ENCODE measurements at places on chromosomes 11 and 22.

DNA sequence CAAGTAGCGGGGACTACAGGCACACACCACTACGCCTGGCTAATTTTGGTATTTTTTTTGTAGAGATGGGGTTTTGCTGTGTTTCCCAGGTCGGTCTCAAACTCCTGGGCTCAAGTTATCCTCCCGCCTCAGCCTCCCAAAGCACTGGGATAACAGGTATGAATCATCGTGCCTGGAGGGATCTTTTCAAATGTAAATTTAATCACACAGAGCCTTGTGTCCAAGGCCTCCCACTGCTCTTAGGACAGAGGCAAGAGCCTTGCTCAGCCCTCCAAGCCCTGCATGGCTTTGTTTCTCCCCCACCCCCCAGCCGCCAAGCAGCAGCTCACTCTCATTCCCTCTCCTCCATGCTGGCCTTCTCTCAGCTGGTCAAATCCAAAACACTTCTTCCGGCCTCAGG lies 75.3 kb upstream of the CREB3L1 start:
- DNase-seq = no peak

DNA sequence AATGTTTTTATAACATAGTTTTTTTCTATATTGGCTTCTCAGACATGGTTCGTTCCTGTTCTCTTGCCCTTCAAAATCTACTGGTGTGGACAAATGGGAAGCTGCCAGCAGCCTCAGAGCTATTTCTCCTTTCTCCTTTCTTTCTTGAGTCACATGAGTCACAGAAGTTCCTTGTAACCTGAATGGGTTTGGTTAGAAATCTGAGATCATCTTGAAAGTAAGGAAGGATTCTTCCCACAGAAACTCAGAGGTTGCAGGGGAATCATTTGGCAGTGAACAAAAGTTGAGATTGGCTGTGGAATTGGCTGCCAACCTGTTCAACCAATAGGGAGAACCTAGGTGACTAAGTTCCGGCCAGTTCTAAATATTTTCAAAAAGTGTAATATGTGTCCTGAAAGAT lies 12.5 kb downstream of the PLET1 start:
- no peak for DNase-seq

DNA sequence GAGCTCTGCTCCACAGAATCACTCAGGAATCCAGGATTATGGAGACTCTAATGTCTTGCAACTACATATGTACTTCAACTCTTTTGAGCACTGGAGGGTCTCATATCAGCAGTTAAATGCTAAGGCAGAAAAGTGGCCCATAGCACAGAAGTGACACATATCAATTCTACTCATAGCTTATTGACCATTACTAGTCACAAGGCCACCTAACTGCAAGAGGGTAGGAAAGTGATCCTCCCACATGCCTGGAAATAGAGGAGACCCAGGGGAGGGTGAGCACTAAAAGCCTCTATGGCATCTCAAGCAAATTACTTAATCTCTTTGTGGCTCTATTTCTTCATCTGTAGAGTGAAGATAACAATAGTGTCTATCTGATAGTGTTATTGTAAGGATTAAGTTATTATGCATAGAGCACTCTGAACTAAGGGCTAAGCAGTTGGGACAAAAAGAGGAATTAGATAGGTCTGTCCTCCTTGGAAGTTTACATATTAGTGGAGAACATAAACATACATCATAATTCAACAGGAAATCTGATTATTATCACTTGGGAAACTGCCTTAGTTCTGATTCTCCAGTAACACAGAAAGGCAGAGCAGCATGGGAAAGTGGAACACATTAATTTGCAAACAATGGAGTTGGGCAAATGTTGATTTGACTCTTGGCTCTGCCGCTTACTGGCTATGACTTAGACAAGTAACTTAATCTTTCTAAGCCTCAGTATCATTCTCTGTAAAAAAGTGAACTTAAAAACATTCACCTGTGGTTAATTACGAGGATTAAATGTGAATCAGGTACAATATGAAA lies 25.1 kb upstream of the USP47 start:
- DNase-seq = no peak

GRCh38 chr22:38947321-38948140 lies 9.9 kb upstream of the APOBEC3A start:
- no peak for DNase-seq

GRCh38 chr11:66491315-66491935 lies 11.2 kb downstream of the DPP3 start:
- no peak for DNase-seq

DNA sequence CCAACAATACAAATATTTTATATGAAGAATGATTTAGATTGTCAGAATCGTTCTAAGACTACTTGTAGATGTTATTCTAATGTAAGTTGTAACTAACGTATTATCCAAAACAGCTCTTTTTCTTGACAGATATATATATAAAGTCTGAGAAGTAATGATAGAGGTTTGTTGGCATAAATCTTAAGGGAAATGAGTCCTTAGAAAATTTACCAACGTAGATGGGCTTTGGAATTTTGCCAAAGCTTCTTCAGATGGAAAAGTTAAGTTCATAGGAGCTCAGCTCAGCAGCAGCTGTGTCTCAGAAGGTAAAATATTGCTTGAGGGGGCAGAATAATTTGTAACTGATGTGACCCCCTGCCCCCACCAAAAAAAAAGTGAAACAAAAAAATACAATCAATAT lies 66.7 kb downstream of the BID start:
- no peak for DNase-seq

GRCh38 chr11:29166306-29166705 lies 850.5 kb downstream of the KCNA4 start:
- no peak for DNase-seq

GRCh38 chr11:93359396-93359795 lies 28.9 kb downstream of the DEUP1 start:
- DNase-seq = no peak

GRCh38 chr22:43880541-43880991 lies 11.2 kb downstream of the PNPLA5 start:
- DNase-seq = no peak

- peak; percentile 96 for DNase-seq
These were observed 4.0 kb upstream of the HMOX1 start for GRCh38 chr22:35376728-35377472.

- peak; percentile 1 for DNase-seq
These were observed 63.5 kb downstream of the SIK2 start for GRCh38 chr11:111665777-111666176.

DNA sequence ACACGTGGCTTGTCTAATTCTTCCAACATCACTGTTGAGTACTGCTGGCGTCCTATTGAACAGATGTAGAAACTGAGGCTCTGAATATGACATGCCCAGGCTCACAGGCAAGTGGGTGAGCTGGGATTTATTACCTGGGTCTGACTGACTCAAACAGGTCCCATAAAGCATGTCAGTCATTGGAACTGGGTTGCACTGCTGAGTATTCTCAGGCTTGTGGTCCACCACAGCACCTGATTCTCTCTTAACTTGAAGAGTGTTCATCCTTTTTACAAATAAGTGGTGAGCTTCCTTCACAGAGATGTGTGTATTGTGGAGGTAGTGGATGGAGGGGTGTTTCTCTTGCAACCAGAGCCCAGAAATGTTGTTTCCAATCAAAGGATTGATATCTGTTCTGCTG lies 44.5 kb downstream of the SC5D start:
- no peak for DNase-seq

- no peak for DNase-seq
These were observed 24.1 kb upstream of the LRRC32 start for GRCh38 chr11:76694664-76695063.

DNA sequence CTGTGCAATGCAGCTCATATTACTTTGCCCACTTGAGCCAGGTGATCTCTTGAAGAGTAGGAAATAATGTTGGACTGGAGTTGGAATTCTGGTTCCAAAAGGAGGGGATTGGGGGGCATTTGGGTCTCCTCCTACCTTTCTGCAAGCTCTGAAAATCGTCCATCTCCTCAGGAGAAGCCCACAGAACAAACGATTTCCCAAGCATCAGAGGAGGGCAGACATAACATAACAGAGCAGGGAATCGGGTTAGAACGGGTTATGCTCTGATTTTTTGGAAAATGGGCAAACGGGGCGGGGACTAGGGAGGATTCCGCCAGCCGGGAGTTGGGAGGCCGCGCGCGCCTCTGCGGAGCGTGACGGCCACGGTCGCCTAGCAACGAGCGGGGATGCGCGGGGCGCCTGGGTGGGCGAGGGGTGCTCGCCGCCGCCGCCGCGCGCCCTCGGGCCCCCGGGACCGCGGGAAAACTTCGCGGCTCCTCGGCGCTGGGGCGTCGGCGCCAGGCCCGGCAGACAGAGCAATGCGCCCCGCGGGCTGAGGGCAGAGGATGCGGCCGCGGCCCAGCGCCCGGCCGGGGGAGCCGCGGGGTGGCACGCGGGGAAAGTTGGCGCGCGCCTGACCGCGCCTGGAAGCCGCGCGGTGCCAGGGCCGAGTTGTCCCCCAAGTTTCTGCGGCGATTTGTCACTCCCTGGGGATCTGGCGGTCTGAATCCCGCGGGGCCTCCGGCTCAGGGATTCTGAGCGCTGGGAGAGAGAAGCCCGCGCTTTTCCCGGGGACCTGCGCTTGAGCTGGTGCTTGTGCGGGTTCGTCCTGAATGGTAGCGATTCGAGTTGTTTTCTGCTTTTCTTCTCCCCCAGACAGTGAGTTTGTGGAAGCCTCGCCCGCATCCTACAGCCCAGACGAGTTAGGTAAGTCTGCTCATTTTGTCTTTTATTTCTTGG lies 27.8 kb upstream of the AMOTL1 start:
- peak; percentile 57 for DNase-seq

- no peak for DNase-seq
These were observed 3.2 kb upstream of the KLHDC7B start for GRCh38 chr22:50542416-50542927.

DNA sequence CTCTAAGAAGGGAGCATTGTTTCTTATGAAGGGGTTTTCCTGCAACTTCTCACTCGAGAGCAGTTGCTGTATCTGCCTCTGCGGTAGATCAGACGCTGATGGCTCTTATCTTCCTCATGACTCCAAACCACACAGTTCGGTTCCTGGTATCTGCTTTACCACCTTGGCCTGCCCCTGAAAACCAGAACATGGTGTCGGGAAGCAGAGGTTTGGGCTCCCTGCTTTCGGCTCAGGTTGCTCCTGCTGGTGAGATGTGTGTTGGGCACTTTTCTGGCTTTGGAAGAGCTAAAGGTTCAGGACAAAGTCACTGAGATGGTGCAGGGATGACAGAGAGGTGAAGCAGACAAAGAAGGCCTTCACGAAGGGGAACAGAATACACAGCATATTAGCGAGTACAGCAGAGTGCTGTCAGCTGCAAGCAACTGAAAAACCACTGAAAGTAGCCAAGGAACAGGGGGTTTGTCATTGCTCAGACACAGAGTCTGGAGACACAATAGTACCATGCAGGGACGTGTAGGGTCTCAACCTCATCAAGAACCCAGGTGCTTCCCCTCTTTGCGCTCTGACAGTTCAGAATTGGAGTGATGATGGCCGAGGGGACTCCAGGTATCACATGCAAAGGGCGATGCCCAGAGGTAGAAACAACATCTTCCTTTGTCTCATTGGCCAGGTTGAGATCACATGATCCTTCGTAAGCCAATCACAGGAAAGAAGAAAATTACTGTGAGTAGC lies 11.9 kb upstream of the CSF2RB start:
- DNase-seq = no peak

- DNase-seq = peak; percentile 59
These were observed 23.8 kb downstream of the LRRC10B start for GRCh38 chr11:61532134-61533038.

DNA sequence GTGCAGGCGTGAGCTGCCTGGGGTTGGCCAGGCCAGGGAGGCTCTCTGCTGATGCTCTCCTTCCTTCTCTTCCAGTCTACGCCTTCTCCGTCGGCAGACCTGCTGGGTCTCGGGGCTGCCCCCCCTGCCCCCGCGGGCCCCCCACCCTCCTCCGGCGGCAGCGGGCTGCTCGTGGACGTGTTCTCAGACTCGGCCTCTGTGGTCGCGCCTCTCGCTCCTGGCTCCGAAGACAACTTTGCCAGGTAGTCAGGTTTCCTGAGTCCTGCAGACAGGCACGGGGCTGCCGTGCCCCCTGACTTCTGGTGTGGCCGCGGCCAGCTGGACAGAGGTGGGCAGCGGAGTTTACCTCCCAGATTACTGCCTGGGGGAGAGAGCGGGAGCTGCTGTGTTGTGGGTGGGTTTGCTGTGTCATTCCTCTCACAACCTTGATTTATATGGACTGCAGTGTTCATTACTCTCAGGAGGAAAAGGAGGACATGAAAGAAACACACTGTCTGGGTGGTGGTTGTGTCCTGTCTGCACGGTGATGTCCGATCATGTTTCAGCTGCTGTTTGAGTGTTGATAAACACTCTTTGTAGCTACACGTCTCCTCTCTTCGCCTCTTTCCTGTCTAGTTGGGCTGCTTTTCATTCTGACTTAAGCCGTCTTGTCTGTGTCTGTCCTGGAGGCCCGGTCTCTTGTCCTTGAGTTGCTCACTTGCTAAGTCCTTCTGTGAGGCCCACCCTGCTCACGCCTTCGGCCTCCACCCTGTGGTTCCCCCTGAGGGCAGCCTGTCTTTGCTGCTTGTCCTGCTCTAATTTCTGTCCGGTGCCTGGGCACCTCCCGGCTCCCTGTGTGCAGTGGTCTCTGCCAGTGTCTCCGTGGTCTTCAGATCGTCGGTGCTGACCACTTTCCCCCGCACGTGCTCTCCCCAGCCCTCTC lies 35.9 kb downstream of the MUC6 start:
- DNase-seq = no peak

DNA sequence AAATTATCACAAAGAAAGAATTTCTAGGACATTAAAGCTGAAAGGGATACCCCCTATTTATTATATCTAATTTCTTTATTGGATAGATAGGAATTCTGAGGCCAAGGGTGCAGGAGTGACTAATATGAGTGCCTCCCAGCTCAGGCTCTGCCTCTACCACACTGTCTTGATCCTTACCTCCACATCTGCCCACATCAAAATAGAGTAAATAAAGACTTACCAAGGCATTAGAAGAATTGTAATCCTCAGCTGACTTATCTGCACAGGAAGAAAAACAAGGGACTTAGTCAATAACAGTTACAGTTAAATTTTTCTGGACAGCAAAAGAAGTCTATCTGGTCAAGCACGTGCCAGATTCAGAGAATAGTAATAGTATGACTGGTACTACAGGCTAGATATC lies 72.6 kb upstream of the GDPD4 start:
- DNase-seq = no peak

- DNase-seq = no peak
These were observed 3.8 kb downstream of the OR10S1 start for GRCh38 chr11:123973816-123974215.

DNA sequence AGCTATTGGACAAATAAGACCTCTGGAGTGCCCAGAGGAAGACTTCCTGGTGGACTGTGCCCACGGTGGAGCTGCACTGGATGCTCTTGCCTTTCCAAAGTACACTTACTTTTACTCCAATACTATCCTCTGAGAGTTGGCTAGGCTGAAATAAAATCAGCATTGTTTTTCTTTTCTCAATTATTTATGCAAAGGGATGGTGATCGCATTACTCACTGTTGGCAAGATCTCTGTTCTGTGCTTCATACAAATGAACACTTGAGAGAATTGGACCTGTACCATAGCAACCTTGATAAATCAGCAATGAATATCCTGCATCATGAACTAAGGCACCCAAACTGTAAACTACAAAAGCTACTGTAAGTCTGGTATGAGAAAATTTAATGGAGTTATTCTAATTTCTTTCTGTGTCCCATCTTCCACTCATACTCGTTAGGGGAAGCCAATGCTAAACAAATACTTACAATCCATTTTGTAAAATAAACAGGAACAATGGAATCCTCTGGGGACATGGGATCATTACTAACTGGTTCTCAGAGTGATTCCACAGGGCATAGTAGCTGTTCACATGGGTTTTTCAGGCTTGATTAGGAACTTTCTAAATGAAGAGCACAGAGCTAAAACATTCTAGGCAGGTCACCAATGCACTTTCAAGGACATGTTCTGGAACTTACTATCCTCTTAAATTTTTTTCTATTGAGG lies 26.3 kb downstream of the NLRP14 start:
- DNase-seq = no peak

GRCh38 chr11:125070699-125071254 lies 7.7 kb downstream of the SLC37A2 start:
- no peak for DNase-seq
